ENCODE measurements at places on chromosomes 16 and 17.

DNA sequence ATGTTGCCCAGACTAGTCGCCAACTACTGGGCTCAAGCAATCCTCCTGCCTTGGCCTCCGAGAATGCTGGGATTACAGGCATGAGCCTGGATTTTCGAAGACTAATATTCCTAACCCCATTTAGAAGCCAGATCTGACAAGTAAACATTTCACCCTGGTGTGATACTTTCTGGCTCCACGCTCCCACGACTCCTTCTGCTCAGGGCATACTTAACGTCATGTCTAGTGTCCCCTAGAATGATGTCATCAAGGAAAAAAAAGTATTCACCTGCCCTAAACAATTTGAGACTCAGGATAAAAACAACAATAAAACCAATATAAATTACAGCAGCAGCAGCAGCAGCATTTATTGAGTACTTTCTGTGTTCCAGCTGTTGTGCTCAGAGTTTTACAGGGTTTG, 13.2 kb downstream of the ITGB3 start:
- no peak for DNase-seq

GRCh38 chr17:17064322-17064721, 22.1 kb downstream of the MPRIP start:
- DNase-seq = no peak

GRCh38 chr17:57284984-57285646, 28.8 kb downstream of the MSI2 start:
- DNase-seq = peak; percentile 66

- DNase-seq = no peak
Observed at GRCh38 chr16:20853143-20853542, 46.8 kb downstream of the REXO5 start.

- no peak for DNase-seq
Observed at GRCh38 chr17:46788796-46789195, 29.7 kb downstream of the WNT3 start.

DNA sequence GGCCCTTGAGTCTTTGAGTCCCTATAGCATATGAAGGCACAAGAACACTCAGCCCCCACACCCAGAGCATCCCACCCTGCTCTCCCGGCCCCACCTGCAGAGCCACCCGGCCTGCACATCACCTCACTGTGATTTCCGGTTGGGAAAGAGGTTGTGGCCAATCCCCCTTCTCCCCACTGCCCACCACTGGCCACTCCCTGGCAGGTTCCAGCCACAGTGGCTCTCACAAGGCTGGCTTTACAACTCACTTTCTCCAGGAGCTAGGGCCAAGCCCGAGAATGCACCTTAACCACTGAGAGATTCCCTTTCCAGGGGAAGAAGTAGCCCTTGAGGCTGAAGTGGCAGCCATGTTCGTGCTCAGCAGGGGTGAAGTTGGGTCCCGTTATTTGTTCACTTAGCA, 123.9 kb downstream of the C16orf78 start:
- DNase-seq = no peak

DNA sequence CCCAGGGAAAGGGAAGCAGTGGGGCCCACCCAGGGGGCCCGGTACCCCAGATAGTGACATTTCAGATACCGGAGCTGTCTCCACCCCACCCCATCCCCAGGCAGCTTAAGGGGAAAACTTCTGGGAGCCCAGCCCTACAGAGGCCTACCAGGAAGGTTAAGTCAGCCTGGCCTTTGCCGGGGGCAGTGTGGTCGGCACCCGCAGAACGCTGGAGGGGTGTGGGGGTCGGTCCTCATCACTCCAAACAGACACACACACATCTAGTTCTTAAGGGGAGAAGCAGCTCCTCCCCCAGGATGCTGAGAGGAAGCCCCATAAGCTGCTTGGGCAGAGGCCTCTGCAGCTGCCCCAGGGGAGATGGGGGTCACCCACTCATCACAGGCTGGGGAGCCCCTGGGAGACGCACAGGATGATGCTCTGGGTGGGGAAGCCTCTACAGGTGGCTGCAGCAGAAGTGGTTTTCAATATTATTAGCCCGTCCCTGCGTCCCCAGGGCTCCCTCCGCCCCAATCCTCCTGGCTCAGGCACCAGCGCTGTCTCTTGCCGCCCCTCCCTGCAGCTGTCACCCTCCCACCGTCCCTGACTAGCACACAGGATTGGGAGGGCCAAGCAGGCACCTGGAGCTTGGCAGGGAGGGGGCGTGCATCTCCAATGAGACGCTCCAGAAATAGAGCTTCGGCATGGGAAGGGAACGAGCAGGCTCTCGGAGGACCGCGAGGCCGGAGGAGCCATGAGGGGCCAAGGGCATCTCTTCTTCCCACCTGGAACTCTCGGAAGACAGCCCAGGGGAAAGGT, 1.4 kb upstream of the ABR start:
- peak; percentile 57 for DNase-seq

GRCh38 chr16:1043881-1044451, 28.6 kb upstream of the SSTR5 start:
- DNase-seq = no peak

- DNase-seq = no peak
Observed at GRCh38 chr17:59616253-59616920, 3.3 kb upstream of the CLTC start.

GRCh38 chr16:56336071-56336688, 89.2 kb downstream of the AMFR start:
- no peak for DNase-seq

GRCh38 chr16:85464383-85465305, 148.5 kb upstream of the GSE1 start:
- DNase-seq = no peak

GRCh38 chr17:2136241-2136640, 81.3 kb downstream of the HIC1 start:
- no peak for DNase-seq

DNA sequence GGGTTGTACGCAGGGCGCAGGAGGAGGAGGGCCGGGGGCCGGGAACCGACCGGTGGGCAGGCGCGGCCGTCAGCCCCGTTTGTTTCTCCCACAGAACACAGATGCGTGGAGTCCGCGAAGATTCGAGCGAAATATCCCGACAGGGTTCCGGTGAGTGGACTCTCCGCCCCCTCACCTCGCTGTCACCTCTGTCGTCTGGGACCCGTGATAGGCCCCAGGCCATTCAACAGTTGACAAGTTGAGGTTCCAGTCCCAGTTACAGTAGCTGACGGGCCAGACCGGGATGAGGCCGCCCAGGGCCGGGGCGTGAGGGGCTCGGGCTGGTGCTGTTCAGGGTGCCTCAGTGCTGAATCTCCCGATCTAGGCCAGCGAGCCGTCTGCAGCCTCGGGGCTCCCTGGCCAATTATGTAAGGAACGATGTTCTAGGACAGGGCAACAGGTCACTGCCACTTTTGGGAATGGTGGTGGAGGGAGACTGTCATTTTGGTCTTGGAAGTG, 628 bp downstream of the GABARAPL2 start:
- no peak for DNase-seq

GRCh38 chr16:68078701-68079375, 6.3 kb upstream of the NFATC3 start:
- no peak for DNase-seq

- no peak for DNase-seq
Observed at GRCh38 chr17:63275971-63276745, 169.9 kb downstream of the CYB561 start.

DNA sequence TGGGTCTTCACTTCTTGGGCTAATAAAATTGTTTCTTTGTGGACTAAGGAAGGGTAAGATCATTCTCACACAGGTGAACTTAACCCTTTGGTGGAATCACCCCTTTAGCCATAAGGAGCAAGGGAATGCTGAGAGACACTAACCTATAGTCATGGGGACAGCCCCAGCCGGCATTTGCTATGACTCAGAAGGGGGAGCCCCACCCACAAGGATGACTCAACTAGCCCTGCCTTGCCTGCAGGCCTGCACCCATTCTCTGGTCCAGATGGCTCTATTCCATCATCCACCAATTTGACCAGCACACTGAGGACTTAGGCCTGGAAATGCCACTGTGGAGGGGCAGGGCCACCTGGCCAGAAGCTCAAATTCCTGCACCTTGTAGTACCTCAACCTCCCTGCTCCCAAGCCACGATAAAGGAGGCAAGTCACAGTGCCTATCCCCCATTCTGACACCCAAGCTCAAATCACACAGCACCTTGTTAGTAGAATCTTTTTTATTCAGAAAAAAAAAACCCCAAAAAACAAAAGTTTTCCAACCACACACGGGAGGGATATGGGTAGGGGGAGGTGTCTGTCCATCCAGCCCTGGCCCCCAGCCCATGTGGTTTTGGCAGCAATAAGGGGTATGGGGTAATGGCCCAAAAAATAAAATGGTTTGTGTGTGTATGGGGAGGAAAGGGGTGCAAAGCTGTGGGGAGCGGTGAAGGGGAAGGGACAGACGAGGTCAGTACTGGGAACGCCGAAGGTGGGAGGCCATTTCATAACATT, 3.0 kb downstream of the PFN1 start:
- no peak for DNase-seq

DNA sequence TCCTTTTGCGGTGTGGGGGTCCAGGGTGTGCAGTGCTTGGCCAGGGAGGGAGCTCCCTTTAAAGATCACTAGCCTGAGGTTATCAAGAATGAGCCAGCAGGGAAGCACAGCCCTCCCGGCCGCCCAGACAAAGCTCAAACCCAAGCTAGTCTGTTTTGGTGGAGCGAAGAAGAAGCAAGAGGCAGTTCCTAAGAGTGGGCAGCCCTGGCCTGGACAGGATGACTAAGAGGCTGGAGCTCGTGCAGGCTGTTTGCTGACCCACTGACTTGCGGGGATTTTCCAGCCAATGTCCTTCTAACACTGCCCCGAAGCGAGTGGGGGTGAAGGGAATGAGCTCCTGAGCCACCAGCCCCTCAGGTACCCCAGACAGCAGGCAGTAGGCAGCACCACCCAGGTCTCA, 134.4 kb downstream of the COPRS start:
- DNase-seq = no peak
